ENCODE measurements at places on chromosomes 5 and 9.

DNA sequence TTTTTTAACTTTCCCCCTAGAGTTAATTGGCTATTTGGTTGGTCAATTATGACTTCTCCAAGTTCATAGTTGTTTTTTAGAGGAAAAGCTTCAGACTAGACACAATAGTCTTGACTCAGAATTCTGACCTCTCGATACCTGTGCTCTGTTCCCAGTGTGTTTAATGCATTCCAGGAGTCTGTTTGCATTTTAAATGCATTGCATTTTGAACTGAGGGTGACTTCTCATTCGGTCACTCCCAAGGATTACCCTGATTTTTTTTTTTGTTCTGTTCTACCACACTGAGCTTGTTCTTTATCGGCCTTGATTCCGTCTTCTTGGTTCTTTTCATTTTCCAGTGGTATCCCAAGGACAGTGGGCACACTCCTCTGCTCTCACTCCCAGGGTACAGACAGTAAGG lies 16.3 kb downstream of the ARHGEF28 start:
- DNase-seq, result no peak

DNA sequence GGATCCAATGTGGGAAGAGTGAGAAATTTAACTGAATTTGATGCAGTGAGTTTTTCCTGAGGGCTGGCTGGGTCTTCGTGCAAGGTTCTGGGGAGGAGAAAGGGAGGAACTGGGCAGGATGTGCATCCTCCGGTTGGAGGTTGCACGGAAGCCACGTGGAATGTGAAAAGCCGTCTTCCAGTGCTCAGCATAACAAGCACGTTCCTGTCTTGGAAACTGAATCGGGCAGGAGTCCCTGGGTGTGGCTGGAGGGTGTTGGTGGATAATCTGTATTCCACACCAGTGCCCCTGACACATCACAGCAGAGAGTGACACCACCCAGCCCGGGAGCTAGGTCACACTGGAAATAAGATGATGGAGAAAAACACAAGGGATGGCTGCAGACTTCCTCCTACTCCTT lies 154.3 kb downstream of the C5orf15 start:
- DNase-seq, result no peak

- no peak for DNase-seq
Measured at GRCh38 chr9:37471942-37472684, 6.9 kb upstream of the ZBTB5 start.

DNA sequence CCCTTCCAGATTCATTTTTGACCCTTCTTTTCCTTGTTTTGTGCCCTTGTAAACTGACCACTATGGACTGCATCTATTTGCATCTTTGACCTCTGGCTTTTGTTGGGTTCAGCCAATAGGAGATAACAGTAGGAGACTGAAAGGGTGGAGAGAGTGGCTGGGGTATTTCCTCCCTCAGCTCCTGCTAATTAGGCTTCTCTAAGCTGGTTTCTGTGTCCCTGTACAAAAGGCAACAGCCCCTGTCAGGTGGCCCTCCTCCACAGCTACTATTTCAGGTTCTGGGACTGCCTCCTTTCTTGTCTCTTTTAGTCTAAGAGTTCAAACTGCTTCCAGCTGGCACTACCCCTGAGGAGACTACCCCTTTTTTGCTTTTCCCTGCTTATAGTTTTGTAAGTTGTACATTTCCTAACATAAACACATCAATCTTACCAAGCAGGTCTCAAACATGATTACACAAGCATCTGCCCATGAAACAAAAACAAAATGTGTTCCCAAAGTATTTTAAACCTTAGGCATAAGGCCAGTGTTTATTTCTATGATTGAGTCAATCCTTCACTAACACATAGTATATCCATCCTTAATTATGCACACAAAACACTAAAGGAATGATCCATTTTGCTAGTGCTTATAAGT lies 262.0 kb upstream of the TRPM3 start:
- no peak for DNase-seq

GRCh38 chr9:128818839-128819715 lies 777 bp downstream of the ENDOG start:
- DNase-seq, result peak; percentile 33

GRCh38 chr5:96931605-96932004 lies 4.3 kb upstream of the LNPEP start:
- DNase-seq, result no peak

DNA sequence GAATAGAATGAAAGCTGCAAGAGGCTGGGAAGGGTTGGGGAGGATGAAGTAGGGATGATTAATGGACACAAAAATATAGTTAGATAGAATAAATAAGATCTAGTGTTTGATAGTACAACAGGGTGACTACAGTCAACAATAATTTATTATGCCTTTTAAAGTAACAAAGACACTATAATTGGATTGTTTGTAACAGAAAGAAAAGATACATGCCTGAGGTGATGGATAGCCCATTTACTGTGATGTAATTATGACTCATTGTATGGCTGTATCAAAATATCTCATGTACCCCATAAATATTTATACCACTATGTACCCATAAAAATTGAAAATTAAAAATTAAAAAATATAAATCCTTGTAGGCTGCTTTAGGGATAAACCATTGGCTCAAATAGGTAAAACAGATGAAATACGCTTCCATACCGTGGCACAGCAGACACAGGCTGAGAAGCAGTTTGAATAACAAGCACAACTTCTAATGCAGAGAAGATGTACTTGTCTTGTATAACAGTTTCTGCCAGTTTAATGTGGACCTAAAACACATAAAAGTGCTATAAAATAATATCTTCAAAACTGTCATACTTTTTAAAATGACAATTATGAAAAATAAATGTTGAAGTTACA lies 34.9 kb downstream of the APBA1 start:
- DNase-seq, result no peak

DNA sequence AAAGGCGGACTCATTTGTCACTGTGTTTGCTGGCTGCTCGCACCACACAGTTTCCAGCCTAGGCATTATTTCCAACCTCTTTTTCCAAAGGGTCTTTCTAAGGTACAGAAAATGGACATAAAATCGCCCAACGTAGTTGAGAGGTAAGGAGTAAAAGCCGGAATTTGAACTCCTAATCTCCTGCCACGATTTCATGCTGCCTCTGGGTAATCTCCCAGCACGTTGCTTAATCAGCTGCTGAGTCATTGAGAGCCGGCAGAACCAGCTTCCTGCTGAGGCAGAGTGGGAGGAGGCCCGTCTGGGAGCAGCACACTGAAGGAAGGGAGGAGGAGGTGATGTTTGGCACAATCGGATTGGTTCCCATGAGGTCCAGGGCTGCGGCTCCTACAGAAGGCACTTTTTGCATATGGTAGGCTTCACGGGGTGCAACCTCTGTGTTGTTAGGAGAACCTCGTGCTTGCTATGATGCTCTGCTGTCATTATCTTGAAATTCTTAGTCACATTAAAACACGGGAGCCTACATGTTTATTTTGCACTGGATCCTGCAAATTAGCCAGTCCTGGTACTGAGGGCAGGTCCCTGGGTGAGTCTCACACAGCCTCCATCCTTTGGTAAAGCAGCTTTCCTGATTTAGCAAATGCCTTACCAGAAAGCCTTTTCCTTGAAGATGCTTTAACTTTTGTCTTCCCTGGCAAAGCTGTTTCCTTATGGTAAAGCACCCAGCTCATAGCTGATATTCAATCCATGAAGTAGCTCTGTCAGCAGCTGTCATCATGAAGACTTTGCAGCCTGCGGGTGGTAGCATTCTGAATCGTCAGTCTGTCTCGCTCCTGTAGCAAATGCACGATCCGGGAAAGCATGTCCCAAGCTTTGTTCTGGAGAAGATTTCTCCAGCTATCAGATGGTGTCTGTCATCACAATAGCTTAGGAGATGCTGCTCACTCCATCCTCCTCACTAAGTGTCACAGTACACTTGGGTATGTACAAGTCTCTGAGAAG lies 191.6 kb upstream of the MSX2 start:
- DNase-seq, result no peak

- DNase-seq, result peak; percentile 76
Measured at GRCh38 chr5:135398855-135399793, at the start of gene MACROH2A1. MACROH2A1 (minus strand) TSS chr5:135399231; CDS start chr5:135389093, 10,138 bp downstream.

DNA sequence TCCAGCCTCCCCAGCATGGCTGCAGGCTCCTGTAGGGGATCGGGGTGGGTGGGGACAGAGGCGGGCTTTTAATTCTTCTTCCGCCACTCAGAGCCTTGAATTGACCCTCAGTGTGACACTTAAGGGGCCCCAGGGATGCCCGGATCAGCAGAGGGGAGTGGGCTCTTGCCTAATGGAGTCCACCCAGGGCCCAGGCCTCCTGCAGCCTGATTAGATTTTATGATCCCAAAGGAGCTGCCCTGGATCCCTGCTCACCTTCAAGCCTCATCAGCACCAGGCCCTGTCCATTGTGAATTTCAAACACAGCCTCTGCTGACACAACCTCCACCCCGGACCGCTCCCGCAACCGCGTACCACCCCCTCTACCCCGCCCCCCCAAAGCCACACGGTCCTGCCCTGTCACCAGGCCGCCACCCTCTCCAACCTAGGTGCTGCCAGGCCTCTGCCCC lies 214.1 kb upstream of the IER5L start:
- no peak for DNase-seq

- no peak for DNase-seq
Measured at GRCh38 chr9:13665418-13666066, 386.1 kb upstream of the MPDZ start.

- no peak for DNase-seq
Measured at GRCh38 chr5:53478411-53479044, 1.9 kb upstream of the FST start.

DNA sequence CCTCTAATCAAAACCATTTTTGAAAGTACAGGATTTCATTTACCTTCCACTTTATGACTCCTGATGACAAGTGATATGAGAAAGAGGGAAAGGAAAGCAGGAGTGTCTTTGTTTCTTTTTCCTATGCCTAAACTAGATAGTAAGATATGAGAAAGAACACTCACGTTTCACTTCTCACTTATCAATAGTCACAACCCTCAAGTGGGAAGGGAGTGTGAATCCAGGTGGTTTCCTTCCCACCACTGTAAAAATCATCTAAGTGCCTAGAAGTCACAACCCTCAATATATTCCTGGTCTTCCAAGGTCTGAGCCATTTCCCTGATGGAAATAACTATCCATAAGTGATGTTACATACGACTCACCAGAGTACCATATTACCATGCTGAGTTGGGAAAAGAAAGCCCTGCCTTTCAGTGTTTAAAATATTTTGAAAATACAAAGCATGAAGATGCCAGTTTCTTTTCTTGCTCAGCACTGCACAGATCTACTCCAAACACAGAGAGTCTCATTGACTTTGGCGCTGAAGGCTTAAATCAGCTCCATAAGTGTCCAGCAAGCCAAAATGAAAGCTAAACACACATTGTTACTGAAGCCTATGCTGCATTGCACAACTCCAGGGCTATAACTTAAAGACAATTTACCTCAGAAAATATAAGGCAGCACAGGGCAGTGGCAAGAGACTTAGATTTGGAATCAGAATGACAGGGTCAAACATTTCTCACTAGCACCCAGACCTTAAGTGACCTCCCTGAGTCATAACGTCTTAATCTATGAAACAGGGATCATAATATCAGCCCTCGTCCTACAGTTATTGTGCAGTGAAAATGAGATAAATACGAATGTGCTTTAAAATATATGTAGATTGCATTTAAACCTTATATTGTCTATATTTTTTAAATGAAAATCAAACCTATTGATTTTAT lies 301.2 kb downstream of the KIAA0825 start:
- no peak for DNase-seq

DNA sequence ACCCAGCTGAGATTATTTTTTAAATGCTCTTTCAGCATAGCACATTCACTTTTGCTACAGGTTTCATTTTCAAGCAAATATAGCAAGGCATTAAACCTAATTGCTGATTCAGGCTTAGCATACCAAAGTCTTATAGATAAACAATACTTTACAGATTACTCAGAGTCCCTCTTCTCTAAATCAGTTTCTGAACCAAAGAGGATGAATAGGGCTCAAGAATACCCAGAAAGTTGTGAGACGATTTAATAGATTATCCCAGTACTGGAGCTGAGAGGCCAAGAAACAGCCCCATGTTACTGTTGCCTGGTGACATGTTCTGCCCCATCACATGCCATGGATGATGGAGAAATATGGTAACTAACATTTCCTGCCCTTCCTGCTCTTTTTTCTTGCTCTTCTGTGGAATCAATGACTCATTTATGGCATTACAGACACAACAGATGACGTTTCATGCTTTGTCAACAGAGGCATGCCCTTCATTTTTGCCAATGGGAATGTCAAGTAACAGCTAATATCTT lies 18.1 kb upstream of the SSBP2 start:
- DNase-seq, result no peak

GRCh38 chr5:114363837-114364236 lies 2.0 kb downstream of the KCNN2 start:
- DNase-seq, result no peak

DNA sequence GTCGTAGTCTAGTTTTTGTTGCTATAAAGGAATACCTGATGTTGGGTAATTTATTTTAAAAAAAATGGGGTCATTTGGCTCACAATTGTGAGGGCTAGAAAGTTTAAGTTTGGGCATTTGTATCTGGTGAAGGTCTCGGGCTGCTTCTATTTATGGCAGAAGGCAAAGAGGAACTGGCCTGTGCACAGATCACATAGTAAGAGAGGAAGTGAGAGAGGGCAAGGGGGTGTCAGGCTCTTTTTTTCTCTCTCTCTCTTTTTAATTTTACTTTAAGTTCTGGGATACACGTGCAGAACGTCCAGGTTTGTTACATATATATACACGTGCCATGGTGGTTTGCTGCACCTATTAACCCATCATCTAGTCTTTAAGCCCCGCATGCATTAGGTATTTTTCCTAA lies 453.3 kb downstream of the DIRAS2 start:
- DNase-seq, result no peak

GRCh38 chr5:158560170-158560569 lies 539.5 kb downstream of the EBF1 start:
- DNase-seq, result no peak

DNA sequence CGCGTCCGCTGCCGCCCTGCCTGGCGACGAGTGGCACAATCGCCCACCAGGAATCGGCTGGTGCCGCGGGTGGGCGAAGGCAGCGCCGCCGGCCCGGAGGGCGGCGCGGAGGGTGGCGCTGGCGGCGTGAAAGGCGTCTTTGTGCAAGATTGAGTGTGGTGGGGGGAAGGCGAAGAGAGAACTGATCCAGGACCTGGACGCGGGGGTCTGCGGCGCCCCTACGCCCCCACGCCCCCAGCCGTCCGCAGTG lies 4.6 kb upstream of the RGMB start:
- DNase-seq, result no peak

GRCh38 chr9:81598123-81598497 lies 91.2 kb downstream of the TLE1 start:
- DNase-seq, result no peak

- DNase-seq, result no peak
Measured at GRCh38 chr9:84123648-84124406, 143.2 kb downstream of the RMI1 start.

- DNase-seq, result no peak
Measured at GRCh38 chr5:9335754-9336495, 209.9 kb downstream of the SEMA5A start.

- no peak for DNase-seq
Measured at GRCh38 chr5:102375272-102375671, 79.2 kb upstream of the SLCO4C1 start.

DNA sequence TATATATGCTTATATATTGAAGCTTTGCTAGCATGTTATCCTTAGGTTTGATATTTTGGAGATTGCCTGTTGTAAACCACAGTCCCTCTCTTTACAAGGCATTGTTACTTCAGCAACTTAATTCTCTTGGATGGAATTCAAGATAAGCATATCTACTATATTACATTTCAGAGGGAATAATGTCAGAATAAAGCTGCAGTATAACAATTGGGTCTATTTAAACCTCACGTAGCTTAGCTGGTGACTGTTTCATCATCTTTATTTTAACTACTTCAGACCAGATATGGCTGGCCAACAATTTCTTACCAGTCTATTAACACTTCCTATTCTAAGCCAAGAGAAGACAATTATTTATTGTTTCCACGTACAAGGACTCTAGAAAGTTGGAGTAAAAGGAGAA lies 27.1 kb downstream of the ZCCHC10 start:
- no peak for DNase-seq

GRCh38 chr5:107570805-107571531 lies 99.8 kb downstream of the EFNA5 start:
- no peak for DNase-seq
